Mucosa of gallbladder (tissue), 1 donor: ENCODE measurements at places on chromosomes 3 and 15. TPM values are rescaled to one million over a fixed set of nuclear protein-coding genes. Genes with fewer than 3 reads are reported as not detected.
A peak's percentile ranks its signal among the peaks of the same experiment; 100 is the strongest.

The CHRD gene
- 6.5 TPM for total RNA-seq

DNA sequence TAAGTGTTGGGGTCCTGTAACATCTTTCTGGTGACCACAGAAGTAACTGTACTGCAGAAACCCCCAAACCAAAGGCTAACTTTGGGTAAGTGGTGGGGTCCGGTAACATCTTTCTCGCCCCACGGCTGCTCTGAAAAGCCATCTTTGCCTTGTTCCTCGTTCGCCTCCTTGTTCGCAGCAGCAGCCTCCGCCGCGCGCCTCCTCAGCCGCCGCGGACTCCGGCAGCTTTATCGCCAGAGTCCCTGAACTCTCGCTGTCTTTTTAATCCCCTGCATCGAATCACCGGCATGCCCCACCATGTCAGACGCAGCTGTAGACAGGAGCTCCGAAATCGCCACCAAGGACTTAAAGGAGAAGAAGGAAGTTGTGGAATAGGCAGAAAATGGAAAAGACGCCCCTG is 316.8 kb downstream of the TUSC7 start:
- DNase-seq = no peak

GRCh38 chr3:131532645-131533044 is 29.9 kb upstream of the MRPL3 start:
- no peak for DNase-seq

DNA sequence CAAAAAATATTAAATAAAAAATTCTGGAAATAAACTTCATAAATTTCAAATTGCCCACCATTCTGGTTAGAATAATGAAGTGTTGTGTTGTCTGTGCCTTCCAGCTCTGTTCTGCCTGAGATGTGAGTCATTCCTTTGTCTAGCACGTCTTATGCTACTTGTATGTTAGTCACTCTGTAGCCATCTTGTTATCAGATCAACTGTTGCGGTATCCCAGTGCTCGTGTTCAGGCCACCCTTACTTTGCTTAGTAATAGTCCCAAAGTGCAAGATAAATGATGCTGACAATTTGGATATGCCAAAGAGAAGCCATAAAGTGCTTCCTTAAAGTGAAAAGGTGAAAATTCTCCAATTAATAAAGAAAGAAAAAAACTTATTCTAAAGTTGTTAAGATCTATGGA is 527.5 kb downstream of the NAALADL2 start:
- no peak for DNase-seq

DNA sequence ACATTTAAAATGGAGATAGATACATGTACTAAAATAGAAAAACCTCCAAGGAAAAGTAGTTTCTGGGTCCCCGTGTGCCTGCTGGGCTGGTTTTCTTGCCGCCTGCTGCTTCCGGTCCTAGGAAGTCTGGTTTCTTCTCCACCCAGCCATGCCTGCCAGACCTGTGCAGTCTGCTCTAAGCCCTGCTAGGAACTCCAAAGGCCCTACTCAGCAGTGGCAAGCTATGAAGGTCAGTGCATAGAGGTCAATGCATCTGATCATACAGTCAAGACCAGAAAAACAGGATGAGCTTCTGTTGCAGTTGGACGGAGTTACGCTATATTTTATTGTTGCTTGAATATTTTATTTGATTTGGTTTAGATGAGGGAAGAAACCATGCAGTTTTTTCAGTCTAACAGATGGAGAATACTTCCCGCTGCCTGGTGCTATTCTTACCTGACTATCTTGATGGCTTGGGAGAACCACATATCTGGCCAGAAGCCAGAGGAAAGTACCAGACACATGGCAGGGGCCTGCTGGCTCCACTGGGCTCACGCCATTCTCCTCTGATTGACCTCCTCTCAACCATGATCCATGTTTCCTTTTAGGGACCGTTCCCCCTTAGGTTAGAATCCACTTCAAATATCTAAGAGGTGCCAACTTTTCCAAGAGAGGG is 226.8 kb upstream of the ST8SIA2 start:
- DNase-seq = no peak

- DNase-seq = no peak
These were observed 23.5 kb downstream of the COLQ start for GRCh38 chr3:15497964-15498363.

- DNase-seq = no peak
These were observed 90.8 kb downstream of the PGPEP1L start for GRCh38 chr15:98916826-98917225.

DNA sequence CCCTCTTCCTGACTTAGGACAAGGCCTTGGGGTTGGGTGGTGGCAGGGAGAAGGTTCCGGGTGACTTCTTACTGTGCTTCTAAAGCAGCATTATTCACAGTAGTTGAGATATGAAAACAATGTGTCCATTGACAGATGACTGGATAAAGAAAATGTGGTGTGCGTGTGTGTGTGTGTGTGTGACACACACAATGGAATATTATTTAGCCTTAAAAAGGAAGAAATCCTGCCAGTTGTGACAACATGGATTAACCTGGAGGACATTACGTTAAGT is 128.1 kb upstream of the RASGRP1 start:
- no peak for DNase-seq

The TTLL13 gene
- 0.32 TPM for total RNA-seq

DNA sequence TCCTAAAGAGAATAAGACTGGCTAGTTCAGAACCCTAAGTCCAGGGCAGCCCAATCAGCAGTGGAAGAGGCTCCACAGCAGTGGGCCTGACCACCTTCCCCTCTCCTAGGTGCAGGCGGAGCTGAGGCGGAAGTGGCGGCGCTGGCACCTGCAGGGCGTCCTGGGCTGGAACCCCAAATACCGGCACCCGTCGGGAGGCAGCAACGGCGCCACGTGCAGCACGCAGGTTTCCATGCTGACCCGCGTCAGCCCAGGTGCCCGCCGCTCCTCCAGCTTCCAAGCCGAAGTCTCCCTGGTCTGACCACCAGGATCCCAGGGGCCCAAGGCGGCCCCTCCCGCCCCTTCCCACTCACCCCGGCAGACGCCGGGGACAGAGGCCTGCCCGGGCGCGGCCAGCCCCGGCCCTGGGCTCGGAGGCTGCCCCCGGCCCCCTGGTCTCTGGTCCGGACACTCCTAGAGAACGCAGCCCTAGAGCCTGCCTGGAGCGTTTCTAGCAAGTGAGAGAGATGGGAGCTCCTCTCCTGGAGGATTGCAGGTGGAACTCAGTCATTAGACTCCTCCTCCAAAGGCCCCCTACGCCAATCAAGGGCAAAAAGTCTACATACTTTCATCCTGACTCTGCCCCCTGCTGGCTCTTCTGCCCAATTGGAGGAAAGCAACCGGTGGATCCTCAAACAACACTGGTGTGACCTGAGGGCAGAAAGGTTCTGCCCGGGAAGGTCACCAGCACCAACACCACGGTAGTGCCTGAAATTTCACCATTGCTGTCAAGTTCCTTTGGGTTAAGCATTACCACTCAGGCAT is 33.7 kb downstream of the VIPR1 start:
- DNase-seq = no peak

DNA sequence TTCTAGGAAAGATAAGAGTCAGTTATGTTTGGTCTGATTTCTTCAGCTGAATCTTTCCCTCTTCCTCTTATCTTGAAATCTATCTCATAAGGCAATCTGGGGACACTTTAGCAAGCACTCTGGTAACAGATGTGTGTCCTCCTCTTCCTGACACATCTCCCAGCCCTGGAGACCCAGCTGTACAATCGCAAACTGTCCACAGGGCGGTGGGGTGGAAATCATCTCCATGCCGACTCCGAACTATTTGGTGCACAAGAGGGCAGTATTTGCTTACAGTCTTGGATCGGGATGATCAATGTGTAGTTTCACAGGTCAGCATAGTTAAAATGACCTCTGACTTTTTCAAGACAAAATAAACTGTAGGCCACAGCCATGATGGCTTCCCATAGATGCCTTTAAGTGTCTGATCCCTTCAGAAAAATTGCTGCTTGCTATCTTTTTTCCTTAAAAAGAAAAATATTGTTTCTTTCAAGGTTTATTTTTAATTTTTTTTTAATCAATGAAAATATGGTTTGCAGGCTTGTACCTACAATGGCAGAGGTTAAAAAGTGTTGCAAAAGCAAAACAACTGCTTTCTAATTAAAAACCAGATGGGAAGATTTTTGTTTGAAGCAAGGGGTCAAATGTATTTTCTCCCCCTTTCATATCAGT is 17.7 kb downstream of the EEFSEC start:
- DNase-seq = peak; percentile 65

The KPNA4 gene
- 49.1 TPM for total RNA-seq

- no peak for DNase-seq
These were observed 15.3 kb downstream of the PLXNB1 start for GRCh38 chr3:48414376-48415250.

GRCh38 chr3:3806856-3807255 is 7.6 kb downstream of the LRRN1 start:
- DNase-seq = no peak

GRCh38 chr3:191240486-191240885 is 41.4 kb downstream of the OSTN start:
- DNase-seq = no peak

- DNase-seq = peak; percentile 23
These were observed 62.5 kb upstream of the ANKRD28 start for GRCh38 chr3:15860014-15860934.

GRCh38 chr3:126401611-126402160 is 7.0 kb downstream of the CFAP100 start:
- DNase-seq = no peak

DNA sequence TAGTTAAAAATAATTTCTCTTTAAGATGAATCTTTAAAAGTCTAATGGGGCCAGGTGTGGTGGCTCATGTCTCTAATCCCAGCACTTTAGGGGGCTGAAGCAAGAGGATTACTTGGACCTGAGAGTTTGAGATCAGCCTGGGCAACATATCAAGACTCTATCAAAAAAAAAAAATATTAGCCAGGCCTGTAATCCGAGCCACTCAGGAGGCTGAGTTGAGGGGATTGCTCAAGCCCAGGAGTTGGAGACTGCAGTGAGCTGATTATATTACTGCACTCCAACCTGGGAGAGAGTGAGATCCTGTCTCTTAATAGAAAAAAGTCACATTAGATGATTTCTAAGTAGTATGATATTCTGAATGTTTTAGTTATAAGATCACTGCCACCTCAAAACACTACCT is 322.0 kb upstream of the MANF start:
- no peak for DNase-seq

GRCh38 chr15:73777741-73778140 is 24.6 kb upstream of the INSYN1 start:
- no peak for DNase-seq

The TLR9 gene
- total RNA-seq = 1.4 TPM

The MYO5C gene
- total RNA-seq = 40.1 TPM

DNA sequence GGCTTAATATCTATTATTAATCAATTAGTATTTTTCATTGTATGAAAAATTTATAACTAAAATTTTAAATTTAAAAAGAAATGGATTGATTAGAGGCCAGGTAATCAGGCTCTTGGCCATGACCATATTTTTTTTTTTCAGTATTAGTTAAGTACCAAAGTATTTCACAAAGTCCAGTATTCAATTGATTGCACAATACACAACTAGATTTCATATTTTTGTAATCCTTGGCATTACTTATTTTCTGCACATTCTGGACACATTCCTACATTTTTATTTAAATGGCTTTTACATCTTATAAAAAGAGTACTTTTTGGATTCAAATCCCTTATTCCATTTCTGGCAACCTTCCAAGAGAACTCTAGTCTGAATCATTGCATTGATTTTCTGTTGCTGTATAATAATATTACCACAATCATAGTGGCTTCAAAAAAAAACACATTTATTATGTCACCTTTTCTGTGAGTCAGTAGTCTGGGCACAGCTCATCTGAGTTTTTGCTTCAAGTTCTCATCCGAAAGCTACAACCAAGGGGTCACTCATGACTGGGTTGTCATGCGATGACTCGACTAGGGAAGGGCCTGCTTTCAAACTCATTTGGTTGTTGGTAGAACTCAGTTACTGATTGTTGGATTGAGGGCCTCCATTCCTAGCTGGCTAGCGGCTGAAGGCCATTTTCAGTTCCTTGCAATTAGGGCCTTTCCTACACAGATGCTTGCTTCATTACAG is 90.7 kb downstream of the CNTN6 start:
- no peak for DNase-seq

- no peak for DNase-seq
These were observed 16.5 kb upstream of the FAM174B start for GRCh38 chr15:92672102-92672501.

The NOX5 gene
- total RNA-seq = 0.26 TPM

GRCh38 chr3:32082721-32083120 is 23.7 kb upstream of the GPD1L start:
- DNase-seq = no peak

The SLC49A4 gene
- total RNA-seq = 19.9 TPM

GRCh38 chr3:83500931-83501330 is 1457.9 kb upstream of the CADM2 start:
- no peak for DNase-seq

The LMOD3 gene
- 0.63 TPM for total RNA-seq

The CSPG5 gene
- total RNA-seq = 0.58 TPM

DNA sequence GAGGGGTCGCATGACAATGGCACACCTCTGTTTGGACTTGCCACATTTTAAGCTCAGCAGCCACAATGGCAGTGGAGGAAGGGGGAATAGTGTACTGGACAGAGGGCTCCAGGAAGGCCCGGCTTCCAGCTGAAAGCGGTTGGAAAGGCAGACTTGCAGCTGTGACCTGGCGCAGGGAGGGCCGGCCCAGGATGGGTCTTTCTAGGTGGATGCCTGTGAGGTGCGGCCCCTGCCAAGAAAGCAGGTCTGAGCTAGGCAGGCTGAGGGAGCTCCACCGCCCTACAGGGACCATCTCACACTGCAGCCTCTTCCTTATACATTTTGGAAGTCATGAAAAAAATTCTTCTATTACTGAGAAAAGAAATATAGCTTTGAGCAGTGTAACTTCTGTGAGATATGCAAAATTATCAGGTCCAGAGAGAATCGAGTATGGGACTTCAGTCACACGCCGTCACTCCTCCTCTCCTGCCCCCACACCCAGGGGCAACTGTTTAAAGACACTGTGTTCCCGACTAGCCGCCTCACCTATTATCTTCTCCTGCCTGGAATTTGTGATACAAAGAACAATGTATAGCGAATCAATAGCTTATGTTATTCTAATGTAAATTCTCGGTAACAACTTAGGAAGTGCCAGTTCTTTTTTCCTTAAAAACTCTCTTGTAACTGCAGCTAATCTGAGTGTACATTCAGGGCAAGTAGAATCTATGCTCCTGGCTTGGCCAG is 331.0 kb downstream of the OCA2 start:
- DNase-seq = no peak
